ENCODE measurements at places on chromosomes 5 and 9.

- no peak for DNase-seq
These were observed 93.5 kb downstream of the DAP start for GRCh38 chr5:10667431-10668057.

GRCh38 chr9:80410106-80410505 lies 838.3 kb downstream of the TLE4 start:
- DNase-seq: no peak

DNA sequence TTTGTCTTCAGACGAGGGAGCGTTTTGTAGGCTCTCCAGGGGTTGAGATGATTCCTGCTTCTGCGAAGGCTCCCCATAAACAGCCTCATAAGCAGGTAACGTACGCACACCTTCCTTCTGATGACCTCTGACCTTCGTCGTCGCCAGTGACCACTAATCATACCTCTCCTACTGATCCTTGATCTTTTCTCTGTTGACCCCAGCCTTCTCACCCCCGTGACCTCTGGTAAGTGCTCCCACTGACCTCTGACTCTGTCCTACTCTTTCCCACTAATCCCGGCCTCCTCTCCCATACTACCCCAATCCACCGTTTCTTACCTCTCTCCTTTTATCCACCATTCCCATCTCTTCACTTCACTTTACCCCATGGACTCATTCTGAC lies 345 bp downstream of the DNAI1 start:
- no peak for DNase-seq

- DNase-seq: peak; percentile 75
These were observed 58.3 kb downstream of the PFDN1 start for GRCh38 chr5:140244525-140245025.

- DNase-seq: peak; percentile 64
These were observed 214.4 kb upstream of the S1PR3 start for GRCh38 chr9:88776717-88777497.

DNA sequence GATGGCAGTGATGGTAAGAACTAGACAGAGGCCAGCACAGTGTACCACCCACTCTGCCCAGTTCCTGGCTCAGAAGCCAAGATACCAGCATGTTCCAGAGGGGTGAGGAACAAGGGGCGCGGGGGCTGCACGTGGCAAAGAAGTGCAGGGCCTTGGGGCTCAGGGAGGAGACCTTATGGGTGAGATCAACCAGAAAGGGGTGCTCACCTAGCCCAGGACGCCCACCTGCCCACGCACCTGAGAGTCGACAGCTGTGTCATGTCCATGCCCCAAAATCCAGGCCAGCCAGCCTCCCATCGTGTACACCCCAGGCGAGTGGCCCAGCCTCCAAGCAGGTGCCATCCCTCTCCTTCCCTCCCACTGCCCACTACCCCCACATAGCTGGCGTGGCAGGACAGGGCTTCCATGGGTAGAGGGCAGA lies 34.9 kb downstream of the BICD2 start:
- no peak for DNase-seq

DNA sequence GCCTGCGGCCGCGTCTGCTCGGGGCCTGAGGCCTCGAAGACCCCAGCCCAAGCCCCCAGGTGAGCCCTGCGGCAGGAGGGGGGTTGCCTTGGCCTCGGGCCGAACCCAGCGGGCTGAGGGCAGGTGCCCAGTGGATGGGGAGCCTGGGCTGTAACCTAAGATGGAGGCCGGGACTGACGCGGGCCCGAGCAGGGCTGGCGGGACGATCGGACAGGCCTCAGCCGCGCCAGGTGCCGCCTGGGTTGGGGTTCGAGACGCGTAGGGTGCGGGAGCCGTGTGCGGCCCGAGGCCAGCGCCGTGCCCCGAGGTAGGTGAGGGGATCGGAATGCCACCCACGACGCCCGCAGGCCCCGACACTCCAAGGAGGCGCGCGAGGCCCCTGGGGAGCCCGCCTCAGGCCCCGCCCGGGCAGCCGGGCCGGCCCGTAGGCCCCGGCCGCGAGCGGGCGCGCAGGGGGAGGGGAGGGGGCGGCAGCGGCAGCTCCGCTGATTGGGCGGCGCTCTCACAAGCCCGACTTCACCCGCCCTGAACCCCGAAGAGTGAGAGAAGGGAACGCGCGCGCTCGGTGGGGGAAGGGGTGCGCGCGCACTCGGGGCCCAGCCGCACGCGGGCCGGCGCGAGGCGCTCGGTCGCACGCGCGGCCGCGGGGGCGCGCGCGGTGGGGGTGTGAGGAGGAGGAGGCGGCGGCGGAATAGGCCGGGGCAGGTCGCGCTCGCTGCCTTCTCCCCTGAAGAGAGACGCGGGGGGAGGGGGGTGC lies at the start of gene NSD1:
TSS of gene NSD1 (plus strand) at position 678 of the 757 bp plus-strand sequence. CDS start 1,331 bp downstream, outside the sequence.
- peak; percentile 76 for DNase-seq

DNA sequence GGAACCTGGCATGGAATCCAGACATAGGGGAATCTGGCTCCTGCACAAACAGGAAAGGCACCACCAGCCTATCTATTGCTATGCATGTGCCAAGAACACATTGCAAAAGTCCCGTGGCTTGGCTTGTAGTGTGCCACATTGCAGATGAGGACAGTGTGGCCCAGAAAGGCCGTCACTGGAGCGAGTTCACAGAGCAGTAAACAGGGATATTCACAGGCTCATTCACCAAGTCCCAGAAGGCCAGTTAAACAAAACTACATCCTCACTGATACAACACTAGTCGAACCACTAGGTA lies 39.6 kb upstream of the TRIM32 start:
- no peak for DNase-seq

DNA sequence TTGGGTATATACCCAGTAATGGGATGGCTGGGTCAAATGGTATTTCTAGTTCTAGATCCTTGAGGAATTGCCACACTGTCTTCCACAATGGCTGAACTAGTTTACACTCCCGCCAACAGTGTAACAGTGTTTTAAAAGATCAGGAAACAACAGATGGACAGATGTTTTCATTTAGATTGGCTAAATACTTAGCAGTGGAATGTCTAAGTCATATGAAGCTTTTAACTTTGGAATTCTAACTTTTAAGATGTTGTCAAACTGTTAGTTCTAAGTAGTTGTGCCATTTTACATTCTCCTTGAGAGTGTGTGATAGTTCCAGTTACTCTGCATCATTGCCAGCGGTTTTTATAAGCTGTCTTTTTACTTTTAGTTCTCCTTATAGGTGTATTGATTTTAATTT lies 688.8 kb downstream of the SEMA5A start:
- DNase-seq: peak; percentile 29

GRCh38 chr5:174606646-174607045 lies 117.7 kb upstream of the MSX2 start:
- DNase-seq: no peak

GRCh38 chr5:92886751-92887150 lies 694.3 kb downstream of the NR2F1-AS1 start:
- DNase-seq: no peak

DNA sequence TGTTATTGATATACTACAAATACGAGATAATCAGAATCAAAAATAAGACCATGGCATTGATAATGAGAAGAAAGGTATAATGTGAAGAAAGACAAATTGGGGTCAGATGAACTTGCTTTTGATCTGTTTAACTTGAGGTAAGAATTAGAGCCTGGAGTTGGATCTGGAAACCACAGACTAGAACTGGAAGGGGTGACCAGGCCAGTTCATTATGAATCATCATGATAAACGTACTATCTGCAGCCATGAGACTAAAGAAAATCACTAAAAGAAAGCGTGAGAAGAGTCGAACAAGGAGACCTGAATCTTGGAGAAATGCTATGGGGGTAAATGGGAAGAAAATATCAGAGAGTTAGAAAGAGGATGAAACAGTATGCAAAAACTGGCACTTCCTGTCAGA lies 967.5 kb downstream of the NR2F1-AS1 start:
- DNase-seq: no peak

DNA sequence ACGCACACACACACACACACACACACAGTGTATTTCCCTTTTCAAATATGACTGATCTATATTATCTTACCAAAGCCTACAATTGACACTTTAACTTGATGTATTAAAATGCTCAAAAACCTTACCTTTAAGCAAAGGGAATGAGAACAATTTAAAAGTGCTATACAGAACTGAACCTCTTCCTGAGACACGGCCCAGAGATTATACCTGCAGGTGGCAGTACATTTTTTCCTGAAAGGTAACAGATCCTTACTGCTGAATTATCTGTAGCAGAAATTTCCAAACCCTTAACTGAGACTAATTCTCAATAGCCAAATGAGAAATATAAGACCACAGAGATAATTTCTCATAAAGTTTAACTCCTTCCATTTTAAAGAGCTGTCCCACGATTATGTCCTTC lies 91.1 kb downstream of the MYO10 start:
- no peak for DNase-seq

DNA sequence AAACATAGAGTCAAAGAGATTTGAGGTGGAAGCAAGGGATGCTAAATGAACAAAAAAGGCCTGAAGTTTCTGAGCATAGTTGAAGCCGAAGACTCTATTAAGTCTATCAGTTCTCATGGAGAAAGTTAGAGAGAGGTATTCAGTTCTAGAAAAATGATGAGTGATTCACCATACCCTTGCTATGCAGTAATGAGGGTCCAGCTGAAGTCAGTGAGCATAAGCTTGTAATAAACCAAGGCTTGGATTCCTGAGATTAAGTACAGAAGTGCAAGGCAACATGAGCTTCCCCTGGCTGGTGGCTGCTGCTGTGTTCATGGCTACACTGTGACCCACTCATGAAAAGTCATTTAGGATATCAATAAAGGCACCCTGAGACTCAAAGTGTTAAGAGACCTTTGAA lies 129.7 kb upstream of the MTAP start:
- DNase-seq: peak; percentile 64

DNA sequence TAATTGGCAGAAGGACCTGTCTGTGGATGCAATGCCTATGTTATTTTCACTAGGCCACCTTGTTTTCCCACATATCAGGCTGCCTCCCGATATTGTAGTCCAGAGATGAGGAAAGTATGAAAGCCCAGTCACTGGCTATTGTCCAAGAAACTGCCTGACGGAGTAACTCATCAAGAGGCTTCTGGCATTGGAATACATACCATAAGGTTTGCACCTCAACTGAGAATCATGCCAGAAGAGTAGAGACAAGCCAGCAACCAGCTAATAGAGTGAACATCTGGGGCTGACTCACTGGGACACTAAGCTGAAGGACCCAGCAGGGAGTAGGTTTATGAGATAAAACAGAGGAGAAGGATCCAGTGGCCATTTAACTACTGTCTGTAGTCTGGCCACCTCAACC lies 137.2 kb upstream of the FST start:
- DNase-seq: peak; percentile 99

DNA sequence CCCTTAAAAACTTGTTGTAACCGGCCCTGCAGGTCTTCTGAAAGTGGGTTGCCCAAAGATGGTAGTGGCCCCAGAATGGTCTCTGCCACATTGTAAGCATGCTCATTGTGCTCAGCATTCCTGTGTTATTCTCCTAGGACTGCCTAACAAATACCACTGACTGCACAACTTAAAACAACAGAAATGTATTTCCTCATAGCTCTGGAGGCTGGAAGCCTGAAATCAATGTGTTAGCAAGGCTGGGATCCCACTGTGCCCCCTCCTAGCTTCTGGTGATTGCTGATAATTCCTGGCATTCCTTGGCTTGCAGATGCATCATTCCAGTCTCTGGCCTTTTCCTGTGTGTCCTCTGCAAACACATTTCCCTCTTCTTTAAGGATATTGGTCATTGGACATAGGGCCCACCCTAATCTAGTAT lies 3.4 kb upstream of the GCNT4 start:
- no peak for DNase-seq

DNA sequence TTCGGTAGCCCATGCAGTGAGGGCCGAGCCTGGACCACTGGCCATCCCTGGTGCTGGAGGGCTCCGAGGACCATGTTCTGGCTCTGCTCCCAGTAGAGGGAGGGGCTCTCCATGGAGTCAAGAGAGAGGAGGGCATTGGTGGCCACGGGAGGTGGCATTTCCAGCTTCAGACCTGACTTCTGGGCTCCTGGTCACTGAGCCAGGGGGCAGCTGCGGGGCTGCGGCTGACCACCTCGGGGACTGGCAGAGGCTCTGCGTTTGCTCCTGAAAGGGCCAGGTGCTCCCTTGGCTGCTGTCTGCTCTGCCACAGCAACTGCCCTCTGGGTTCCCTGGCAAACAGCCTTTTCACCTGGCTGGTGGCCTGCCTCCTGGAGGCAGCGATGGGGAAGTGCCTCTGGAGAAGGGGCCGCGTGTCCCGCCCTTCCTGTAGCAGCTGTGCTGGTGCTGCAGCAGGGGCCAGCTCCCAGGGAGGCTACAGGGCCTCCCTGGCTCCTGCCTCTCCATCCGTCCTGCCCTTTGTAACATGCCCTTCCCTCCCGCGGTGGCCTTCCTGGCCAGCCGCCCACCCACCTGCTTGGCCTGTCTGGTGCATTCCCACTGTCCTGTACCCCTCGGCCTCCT lies 144.6 kb downstream of the CACNA1B start:
- no peak for DNase-seq

GRCh38 chr5:141512911-141513626 lies 24.2 kb downstream of the PCDHGC5 start:
- no peak for DNase-seq

DNA sequence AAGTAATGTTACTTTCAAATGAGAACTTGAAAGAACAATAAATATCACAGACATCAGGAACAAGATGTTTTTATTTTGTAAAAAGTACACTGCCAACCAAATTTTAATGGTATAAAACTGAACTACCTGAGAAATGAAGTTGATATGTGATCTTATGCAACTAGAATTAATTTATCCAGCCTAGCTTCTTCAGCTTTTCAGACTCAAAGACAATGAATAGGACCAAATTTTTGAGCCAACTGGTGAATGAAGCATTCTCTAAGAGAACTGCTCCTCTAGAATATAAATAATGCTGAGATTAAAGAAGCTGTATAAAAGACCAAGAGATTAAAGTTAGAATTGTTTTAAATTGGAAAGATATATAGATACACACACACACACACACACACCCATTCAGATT lies 9.9 kb downstream of the CDC14B start:
- no peak for DNase-seq

DNA sequence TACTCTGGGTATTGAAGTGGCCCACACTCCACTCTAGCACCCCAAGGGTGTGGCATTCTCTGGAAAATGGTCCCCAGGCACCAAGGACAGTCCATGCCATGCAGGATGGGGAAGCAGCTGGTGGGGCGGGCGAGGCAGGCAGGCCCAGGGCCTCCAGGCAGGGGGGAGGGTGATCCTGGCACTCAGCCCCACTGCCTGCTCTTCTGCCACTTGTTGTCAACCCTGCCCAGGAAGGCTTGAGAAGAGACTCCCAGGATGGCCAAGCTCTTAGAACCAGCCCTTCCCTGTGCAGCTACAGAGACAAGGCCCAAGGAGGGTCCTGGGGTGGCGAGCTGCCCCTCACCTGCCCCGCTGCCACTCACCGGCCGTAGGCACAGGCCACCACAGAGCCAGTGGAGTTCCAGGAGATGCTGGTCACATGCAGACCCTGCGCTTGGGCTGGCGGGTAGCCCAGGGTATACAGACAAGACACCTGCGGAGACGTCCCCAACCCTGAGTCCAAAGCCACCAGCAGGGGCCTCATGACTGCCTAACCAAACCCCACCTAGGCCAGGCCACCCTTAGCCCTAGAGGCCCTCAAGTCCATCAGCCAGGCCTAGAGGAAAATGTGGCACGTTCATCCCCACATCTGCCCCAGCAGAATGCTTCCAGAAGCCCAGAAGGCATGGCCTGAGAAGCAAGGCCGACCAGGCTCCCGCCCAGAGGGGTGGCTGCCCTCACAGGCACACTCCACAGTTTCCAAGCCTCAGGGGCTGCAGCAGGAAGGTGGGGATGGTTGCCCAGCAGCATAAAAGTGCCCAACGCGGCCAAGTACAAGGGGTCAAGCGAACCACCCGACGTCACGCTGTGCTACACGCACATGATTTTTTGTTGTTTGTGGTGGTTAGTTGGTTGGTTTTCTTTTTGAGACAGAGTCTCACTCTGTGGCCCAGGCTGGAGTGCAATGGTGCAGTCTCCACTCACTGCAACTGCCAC lies 19.8 kb downstream of the DYNC2I2 start:
- no peak for DNase-seq

- DNase-seq: no peak
These were observed 192.2 kb downstream of the TENT4A start for GRCh38 chr5:6905423-6905822.

Measured in fibroblast of skin of left quadriceps (primary cell).